Stimulated activated CD4-positive, alpha-beta T cell treated with anti-CD3 and anti-CD28 coated beads, Interleukin-2, amount 100 ng/mL, for 24 hours (primary cell): ENCODE measurements at places on chromosomes 1 and 21.

- DNase-seq, result peak; percentile 76
These were observed at the start of gene DVL1 for GRCh38 chr1:1349256-1350012. TSS of gene DVL1 (minus strand) at chr1:1349418. CDS start at chr1:1349065, 353 bp downstream.

DNA sequence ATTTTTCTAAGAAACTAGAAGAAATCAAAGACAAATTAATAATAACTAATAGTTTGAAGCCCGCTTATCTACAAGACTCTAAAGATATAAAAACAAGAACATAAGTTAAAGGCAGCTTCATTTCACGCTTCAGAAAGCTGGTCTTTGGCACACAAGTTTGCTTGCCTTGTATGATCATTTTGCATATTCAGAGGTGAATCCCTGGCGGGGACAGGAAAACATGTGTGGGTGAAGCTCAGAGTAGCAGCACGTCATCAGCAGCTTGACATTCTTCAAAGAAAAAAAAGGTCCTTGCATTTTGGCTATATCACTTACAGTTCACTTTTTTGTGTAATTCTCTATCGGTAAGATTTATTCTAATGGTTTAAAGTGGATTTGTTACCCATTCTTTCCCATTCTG lies 1911.8 kb downstream of the MRPL39 start:
- DNase-seq, result no peak

- DNase-seq, result no peak
These were observed 67.7 kb downstream of the INTS7 start for GRCh38 chr1:211967704-211968103.

DNA sequence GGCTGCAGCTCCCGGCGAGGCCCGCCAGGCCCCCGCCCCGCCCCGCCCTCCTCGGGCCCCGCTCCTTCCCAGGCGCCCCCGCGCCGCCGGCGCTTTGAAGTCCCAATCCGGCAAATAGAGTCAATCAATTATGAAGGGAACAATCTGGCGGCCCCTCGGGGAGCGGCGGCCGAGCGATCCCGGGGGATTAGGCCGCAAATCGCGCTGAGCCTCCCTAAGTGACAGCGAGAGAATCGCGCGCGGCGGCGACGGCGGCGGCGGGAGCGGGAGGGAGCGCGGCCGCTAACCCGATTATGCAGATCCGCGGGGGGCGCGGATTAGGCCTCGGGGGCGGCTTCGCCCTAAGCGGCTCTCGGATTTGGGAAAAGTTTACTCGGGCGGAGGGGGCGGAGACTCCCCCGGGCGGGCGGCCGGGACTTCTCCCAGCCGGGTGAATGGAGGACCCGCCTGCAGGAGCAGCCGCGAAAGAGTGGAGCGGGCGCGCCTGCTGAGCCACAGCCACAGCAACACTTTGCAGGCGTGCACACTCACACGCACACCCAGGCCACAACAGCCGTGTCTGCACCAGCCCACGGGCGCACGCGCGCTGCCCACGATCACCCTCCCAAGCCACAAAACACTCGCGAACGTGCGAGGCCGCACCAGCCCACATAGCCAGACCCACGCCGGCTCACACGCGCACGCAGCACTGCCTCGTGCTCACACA lies 23.0 kb upstream of the DMBX1 start:
- DNase-seq, result no peak

GRCh38 chr1:45051005-45051772 lies 39.1 kb downstream of the UROD start:
- DNase-seq, result no peak
